GM18507 (cell line): ENCODE measurements at places on chromosomes 5 and 9.
A peak's percentile ranks its signal among the peaks of the same experiment; 100 is the strongest.

DNA sequence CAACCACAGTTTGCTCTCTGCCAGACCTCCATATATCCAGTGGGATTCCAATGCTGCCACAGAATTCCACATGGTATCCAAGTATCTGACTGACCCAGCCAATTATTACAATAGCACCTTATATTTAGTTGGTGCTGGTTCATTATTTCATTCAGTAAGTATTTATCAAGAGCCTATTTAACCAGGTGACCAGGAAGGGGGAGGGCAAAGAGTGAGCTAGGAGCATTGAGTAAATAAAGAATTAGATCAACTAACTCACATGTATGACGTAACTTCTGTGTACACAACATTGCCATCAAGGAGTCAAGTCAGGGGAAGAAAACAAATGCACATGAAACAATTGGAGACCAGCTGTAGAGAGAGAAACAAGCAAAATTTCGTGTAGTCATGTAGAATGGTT is 207.1 kb upstream of the PAPPA start:
- no peak for DNase-seq

- no peak for DNase-seq
Observed at GRCh38 chr5:15587916-15588315, 87.9 kb downstream of the FBXL7 start.

DNA sequence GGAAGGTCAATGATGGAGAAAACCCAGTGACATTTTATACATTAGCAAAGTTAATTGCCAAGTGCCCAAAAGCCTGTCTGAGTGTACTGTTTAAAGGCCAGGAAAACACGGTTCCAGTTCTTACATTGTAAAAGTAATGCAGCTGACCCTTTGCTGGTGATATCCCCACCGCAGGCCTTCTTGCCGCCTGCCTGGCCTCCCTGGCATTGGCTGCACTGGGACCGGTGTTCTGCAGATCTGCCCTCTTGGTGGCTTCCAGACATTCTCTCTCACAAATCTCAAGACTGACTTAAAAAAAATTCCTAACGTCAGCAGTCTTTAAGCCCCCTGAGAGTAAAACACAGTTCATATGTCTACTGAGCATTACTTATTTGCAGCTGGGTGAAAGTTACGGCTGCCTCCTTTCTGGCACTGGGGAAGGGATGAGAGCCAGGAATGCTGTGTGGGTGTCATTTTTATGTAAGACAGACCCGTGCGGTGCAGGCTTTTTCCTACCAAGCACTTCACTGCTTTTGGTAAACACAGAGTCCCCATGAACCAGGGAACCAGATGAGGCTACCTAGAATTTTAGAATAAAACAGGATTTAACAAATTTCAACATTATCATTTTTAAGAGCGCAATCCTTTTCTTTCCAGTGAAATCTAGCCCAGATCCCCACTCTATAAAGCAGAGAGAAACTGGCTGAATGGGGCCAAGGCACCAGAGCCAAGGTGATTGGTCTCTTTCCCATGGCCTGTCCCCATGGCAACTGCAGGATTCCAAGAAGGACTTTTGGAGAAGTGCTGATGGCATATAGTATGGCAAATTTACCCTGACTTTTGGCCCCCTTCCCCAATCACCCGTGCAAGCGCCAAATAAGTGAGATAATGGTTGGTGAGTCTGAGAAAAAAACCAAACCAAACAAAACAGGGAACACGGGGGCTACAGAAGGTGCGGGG is 80.8 kb downstream of the LMNB1 start:
- DNase-seq: no peak

DNA sequence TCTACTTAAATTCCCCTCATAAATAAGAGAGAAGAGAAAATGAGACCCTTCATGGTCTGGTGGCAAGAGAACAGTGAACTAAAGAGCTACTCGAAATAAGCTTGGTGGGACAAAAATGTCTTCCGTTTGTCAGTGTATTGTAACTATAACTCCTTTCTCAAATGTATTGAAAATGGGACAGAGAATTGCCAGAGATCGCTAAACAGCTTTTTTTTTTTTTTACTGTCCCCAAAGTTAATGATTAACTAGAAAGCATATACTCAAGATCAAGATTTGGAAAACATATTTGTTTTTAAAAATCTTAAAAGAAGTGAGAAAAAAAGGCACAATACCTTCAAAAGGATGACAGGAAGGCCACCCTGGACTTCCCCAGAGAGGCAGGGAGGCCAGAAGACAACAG is 206.4 kb upstream of the CTNND2 start:
- DNase-seq: no peak

GRCh38 chr5:65102976-65103711 is 334.4 kb downstream of the CWC27 start:
- DNase-seq: peak; percentile 46

DNA sequence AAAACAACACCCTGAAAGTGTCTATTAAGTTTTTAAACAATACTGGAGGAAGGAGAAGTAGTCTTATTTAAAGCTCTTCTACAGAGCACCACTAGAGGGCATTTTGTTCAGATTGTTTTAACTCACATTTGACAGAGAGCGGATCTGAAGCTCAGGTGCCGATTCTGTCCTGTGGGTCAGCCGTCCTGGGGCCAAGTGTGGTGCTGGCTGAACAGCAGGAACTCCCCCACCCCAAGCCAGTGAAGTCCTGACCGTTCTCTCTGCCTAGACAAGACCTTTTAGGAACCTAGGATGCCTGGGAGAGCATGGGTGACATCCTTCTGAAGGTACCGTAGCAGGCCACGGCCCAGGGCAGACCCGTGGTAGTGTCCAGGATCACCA is 3.9 kb downstream of the EXOC3 start:
- no peak for DNase-seq

GRCh38 chr5:63170486-63170885 is 591.9 kb downstream of the LRRC70 start:
- DNase-seq: no peak
